CD8-positive, alpha-beta memory T cell (primary cell): ENCODE measurements at places on chromosomes 6 and 20. TPM values are rescaled to one million over a fixed set of nuclear protein-coding genes. Genes with fewer than 3 reads are reported as not detected.
A peak's percentile ranks its signal among the peaks of the same experiment; 100 is the strongest.

The NOX3 gene
- not detected for total RNA-seq

The RALGAPA2 gene
- 13.4 TPM for total RNA-seq

- peak overlapping the region; percentile 43 for H3K27ac ChIP-seq
- H3K4me1 ChIP-seq: no peaks in the 10 kb centered on the region
- H3K27me3 ChIP-seq: no peaks in the 10 kb centered on the region
- no peaks in the 10 kb centered on the region for H3K36me3 ChIP-seq
- no peak overlapping the region for H3K4me3 ChIP-seq
These were observed 11.5 kb upstream of the DSTN start for GRCh38 chr20:17558154-17558940.

- H3K4me3 ChIP-seq: no peak overlapping the region
- no peaks in the 10 kb centered on the region for H3K36me3 ChIP-seq
- H3K27me3 ChIP-seq: peaks cover 8% of the 10 kb centered on the region
- no peak overlapping the region for H3K27ac ChIP-seq
These were observed 91.4 kb downstream of the CDH22 start for GRCh38 chr20:46216770-46217464.

DNA sequence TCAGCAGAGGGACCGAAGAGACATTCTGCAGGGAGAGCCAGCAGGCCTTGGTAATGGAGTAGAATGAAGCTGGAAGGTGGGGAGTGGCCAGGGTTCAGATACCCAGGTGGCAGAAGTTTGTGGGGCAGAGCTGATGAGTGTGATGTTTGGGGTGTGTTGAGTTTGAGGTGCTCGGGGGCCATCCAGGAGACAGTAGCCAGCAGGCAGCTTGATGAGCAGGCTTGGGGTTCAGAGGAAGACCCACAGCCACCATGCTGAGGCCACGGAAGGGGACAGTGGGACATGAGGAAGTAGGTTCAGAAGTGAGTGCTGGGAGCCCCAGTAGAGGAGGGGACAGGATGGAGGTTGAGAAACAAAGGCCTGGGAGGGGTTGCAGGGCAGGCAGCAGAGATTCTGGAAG is 11.1 kb upstream of the FOXS1 start:
- peaks cover 7% of the 10 kb centered on the region for H3K4me1 ChIP-seq
- no peak overlapping the region for H3K4me3 ChIP-seq
- H3K36me3 ChIP-seq: no peaks in the 10 kb centered on the region
- no peak overlapping the region for H3K27ac ChIP-seq
- H3K27me3 ChIP-seq: peaks cover 19% of the 10 kb centered on the region

The UFL1 gene
- 22.5 TPM for total RNA-seq

The NHLRC1 gene
- total RNA-seq: 0.24 TPM

GRCh38 chr6:38524436-38525145 is 115.1 kb downstream of the BTBD9 start:
- no peak overlapping the region for H3K27ac ChIP-seq
- no peak overlapping the region for H3K4me3 ChIP-seq
- no peak for DNase-seq
- no peaks in the 10 kb centered on the region for H3K27me3 ChIP-seq
- H3K36me3 ChIP-seq: no peaks in the 10 kb centered on the region
- H3K4me1 ChIP-seq: peaks cover 2% of the 10 kb centered on the region

The LAMA4 gene
- total RNA-seq: not detected

The OR2W1 gene
- total RNA-seq: not detected

- H3K4me3 ChIP-seq: no peak overlapping the region
- no peaks in the 10 kb centered on the region for H3K27me3 ChIP-seq
- H3K4me1 ChIP-seq: no peaks in the 10 kb centered on the region
- H3K36me3 ChIP-seq: no peaks in the 10 kb centered on the region
These were observed 82.2 kb downstream of the SNAP25 start for GRCh38 chr20:10300582-10301446.
